ENCODE measurements at places on chromosomes 3 and 15.

- no peak for DNase-seq
These were observed 324.0 kb upstream of the LRRFIP2 start for GRCh38 chr3:37498126-37499039.

DNA sequence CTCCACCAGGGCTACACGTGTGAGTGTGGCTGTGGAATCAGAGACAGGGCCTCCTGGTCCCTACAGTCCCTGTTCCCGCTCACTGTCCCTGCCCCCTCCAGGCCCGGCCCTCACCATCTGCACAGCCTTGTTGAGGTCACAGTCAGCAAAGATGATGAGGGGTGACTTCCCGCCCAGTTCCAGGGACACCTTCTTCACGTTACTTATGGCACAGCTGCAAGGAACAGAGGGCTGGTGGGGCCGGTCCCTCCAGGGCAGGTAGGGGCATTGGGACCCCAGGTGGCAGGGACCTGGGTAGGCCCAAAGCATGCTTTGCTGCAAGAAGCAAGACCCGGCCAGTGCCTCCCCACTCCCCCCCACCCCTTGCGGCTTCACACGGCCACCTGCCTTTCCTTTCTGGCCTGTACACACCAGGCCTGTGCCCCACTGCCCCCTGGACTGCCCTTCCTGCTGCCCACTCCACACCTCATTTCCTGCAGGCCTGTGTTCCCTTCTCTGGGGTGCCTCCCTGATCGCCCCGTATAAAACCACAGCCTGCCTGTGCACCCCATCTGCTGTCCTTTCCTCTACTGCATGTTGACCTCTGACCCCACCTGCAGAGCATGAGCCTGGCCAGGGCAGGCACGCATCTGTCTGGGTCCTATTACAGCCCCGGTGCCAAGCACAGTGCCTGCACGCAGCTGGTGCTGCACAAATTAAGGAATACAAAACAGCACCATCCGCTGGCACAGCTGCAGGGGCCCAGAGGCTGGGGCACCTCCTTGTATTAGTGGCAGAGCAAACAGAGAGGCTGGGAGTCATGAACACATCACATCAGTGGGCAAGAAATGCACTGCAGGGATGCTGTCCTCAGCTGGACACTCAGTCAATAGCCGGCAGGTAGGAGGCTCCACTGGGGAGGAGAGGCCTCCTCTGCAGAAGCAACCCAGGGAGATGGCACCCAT lies 30.8 kb upstream of the SLC41A3 start:
- no peak for DNase-seq

- DNase-seq, result no peak
These were observed 178.0 kb downstream of the FMN1 start for GRCh38 chr15:33016405-33017024.

- DNase-seq, result no peak
These were observed 119.5 kb downstream of the CCNL1 start for GRCh38 chr3:157040456-157040855.

DNA sequence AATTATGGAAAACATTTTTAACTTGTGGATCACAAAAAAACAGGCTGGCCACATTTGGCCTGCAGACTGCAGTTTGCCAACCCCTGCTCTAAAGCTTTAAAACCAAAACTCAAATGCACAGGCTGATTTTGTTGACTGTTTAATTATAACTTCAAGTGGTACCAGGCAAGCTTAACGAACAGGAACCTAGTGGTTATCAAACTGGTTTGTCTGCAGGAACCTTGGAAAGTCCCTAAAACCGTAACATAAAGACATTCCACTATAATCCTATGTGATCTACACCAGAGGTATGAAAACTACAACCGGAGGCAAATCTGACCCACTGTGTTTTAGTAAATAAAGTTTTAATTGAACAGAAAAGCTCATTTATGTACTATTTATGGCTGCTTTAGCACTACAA lies 52.4 kb downstream of the TBL1XR1 start:
- DNase-seq, result no peak

DNA sequence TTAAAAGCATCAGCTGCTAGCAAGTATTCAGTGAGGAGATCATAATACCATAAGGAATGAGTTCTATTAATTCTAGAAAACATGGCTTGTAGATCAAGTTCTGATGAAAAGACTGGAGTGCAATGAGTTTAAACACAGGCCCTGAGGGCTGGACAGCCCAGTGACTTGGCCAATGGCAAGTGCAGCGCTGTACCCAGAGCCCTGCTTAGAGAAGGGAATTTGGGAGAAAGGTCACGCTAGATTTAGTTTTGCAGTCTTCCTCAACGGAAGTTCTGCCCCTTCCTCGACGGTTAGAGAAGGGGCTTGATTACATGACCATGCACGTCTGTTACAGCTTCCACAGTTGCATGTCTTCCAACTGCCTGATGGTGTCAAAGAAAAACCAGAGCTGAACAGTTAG lies 4.0 kb downstream of the TMEM212 start:
- no peak for DNase-seq

DNA sequence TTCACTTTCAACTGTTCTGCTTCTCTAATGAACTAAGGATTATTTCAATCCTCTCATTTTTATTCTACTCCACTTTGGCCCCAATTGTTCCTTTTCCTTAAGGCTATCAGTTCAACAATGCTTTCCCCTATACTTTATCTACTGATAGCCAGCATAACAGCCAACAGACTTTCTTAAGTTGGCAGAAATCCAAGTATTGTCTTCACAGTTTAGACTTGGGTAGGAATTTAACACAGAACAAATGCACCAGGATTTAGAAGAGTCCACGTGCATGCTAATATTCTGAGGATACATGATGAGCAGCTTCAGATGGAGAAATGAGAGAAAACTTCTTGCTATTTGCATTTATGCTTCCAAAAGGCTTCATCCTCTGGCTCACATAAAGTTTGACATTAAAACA lies 54.8 kb downstream of the FBN1 start:
- DNase-seq, result no peak
